Kidney glomerular epithelial cell (primary cell): ENCODE measurements at places on chromosomes 16 and 17.

DNA sequence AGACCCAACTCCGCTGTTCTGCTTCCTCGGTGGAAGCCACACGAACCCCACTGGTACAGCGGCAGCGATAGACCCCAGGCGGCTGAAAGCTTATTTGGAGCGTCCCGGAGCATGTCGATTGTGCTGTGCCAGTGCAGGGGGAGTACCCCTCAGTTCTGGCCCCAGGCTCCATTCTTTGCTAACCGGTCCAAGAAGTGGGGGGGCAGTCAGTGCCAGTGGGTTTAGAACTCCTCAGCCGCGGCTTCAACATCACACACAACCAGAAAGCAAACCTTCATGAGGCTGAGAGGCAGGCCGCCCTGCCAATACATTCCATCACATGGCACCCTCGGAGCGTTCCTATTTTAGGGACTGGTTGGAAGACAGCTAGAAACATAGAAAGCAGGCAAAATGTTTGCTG, 1.7 kb upstream of the MNT start:
- peak; percentile 3 for DNase-seq

GRCh38 chr16:262121-262745, 13.5 kb downstream of the RGS11 start:
- no peak for DNase-seq

DNA sequence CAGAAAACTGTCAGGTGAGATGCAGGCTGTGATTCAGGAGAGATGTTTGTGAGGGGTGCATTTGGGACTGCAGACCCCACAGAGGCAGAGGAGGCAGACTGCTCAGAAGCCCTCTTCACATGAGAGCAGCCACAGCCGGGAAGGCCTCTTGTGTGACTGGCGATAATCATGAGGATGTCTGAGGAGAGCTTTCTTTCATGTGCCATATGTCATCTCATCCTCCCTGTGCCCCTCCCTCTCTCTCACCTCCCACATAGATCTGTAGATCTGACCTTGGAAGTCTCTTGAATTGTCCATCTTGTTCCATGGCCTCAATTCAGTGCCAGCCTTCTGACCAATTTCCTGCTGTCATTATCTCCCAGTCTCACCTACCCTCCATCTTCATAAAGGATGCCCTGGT, 50.5 kb downstream of the EPN2 start:
- no peak for DNase-seq

DNA sequence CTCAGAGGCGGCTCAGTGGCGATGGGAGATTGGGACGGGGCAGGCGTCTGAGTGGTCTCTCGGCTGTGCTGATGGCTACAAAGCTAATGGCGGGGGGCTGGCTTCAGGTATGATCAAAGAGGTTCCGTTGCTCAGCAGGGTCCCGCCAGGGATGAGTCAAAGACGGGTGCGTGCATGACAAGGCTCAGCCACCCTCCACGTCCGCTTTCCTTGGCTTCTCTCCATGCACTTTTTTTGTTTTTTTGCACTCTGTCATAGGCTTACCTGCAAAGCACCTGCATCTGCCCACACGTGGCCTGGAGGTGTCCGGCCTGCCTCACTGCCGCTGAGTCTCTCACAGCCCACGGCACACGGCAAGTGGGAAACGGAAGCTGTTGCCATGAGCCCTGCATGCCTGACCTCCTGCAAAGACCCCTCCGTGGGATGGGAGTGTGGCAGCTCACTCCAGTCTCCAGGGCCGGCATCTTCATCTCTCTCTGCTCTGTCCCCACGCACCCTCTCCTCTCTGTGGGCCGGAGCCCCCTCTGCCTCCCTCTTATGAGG, 85.5 kb upstream of the ZNF469 start:
- DNase-seq, result no peak

- DNase-seq, result no peak
Observed at GRCh38 chr17:60914078-60914477, 236.4 kb downstream of the BCAS3 start.

- peak; percentile 22 for DNase-seq
Observed at GRCh38 chr16:56753410-56753809, 23.5 kb downstream of the NUP93 start.

- no peak for DNase-seq
Observed at GRCh38 chr17:38397227-38397626, 31.0 kb upstream of the ARHGAP23 start.

GRCh38 chr17:80614332-80615047, 69.9 kb downstream of the RPTOR start:
- no peak for DNase-seq

- no peak for DNase-seq
Observed at GRCh38 chr17:36938566-36939051, 1.3 kb downstream of the LHX1 start.

DNA sequence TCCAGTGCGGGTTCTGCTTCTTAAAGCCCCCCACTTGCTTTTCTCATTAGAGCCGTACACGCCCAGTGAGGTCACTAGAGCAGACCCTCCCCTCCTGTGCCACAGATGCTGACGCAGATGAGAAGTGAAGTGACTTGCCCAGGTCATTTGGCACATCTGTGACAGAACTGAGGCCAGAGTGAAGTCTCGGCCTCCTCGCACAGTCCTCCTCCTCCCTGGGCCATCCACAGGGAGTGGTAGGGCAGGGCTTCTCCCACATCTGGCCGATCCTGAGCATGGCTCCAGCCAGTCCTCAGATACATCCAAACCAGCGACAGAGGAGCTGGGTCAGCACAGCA, 15.3 kb upstream of the TBX2 start:
- no peak for DNase-seq

DNA sequence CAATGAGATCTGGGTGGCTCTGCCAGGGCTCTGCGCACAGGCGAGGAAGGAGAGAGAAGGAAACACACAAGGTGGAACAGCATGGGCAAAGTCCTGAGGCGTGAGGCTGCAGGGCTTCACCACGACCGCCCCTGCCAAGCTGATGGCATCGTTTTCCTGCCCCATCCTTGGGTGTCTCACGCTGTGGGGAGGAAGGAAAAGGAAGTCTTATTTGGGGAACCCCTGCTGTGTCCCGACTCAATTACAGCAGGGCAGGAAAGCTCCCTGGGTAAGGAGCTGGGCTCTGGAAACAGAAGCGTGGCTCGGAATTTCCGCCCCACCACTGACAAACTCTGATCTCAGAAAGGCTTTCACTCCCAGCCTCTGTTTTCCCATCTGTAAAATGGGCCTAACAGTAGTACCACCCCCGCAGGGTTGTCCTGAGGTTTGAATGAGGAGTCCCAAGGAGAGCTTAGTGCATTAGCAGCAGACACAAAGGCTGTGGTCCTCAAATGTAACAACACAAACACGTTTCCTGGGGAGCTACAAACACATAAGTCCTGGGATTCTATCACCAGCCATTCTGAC, 3.2 kb upstream of the CDH5 start:
- no peak for DNase-seq

DNA sequence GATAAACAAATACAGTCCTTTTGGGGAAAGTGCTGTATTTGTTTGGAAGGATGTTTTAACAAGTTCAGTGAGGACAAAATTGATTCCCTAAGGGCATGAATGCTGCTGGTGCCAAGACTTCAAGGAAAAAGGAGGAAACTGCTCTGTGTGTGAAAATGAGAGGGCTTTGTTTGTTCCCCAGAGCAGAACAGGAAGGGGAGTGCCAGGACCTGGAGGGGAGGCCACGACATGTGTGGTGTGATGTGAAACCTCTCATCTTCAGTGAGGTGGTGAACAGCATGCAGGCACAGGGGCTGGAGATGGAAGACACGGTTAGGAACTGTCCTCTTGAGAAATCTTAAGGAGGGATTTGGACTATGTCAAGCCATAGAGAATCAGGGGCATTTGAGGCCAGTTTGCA, 46.6 kb upstream of the GRIN2A start:
- no peak for DNase-seq

- no peak for DNase-seq
Observed at GRCh38 chr17:19744492-19744891, 3.6 kb downstream of the ALDH3A1 start.

- DNase-seq, result no peak
Observed at GRCh38 chr16:28982949-28983348, 1.9 kb upstream of the LAT start.

DNA sequence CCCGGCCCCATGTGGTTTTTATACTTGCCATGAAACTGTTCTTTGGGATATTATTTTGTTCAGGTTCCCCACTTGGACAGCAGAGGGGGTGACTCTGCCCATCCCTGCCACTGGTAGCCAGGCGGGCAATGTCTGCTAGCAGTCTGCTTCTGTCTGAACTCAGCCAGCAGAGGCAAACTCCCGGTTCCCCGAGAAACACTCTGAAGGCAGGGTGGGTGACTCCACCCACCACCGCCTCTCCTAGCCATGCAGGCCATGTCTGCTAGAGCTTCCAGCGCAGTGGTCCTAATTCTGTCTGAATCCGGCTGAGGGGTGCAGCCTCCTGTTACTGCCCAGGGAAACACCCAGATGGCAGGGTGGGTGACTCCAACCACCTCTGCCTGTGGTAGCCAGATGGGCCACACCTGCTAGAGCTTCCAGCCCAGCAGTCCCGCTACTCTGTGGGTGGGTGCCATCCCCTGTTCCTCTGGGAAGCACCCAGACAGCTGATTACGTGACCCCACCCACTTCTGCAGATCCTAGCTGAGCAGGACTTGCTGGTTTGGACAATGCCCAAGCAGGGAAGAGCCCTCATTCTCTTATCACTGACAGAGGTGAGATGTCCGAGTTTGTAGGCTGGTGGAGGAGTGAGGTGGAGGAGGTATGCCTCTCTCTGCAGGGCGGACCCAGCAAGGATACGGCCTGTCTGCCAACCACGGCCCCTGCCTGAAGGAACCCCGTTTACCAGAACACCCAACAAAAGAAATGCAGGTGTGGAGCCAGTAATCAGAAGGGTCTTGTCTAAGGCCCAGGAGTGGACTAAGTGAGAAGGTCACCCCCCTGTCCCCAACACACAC, 22.4 kb downstream of the NLRP1 start:
- DNase-seq, result no peak

- no peak for DNase-seq
Observed at GRCh38 chr17:13352747-13353415, 248.8 kb downstream of the HS3ST3A1 start.

DNA sequence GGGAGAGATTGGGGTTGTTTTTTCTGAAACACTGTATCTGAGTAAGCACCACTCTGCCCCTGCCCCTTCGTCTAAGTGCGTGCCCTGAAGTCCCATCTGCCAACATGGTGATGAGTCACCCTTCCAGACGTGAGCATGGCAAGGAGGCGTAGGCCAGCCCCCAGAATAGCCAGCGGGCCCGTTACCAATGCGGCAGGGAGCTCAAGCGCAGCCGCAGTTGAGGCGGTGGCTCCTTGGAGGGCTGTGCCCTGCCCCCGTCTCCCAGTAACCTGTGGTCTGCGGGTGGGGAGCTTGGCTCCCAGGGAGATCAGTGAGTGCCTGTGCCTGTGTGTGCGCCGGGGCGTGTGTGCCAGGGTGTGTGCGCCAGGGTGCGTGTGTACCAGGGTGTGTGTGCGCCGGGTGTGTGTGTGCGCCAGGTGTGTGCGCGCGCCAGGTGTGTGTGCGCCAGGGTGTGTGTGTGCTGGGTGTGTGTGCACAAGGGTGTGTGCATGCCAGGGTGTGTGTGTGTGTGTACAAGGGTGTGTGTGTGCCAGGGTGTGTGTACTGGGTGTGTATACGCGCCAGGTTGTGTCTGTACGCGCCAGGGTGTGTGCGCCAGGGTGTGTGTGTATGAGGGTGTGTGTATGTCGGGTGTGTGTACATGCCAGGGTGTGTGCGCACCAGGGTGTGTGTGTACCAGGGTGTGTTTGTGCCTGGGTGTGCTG, 98.6 kb upstream of the CHMP6 start:
- no peak for DNase-seq

- DNase-seq, result no peak
Observed at GRCh38 chr17:78527345-78527744, 49.9 kb downstream of the DNAH17 start.

GRCh38 chr17:66306446-66306845, 4.0 kb downstream of the PRKCA start:
- DNase-seq, result no peak

GRCh38 chr17:55038291-55038690, 69.7 kb downstream of the STXBP4 start:
- no peak for DNase-seq

DNA sequence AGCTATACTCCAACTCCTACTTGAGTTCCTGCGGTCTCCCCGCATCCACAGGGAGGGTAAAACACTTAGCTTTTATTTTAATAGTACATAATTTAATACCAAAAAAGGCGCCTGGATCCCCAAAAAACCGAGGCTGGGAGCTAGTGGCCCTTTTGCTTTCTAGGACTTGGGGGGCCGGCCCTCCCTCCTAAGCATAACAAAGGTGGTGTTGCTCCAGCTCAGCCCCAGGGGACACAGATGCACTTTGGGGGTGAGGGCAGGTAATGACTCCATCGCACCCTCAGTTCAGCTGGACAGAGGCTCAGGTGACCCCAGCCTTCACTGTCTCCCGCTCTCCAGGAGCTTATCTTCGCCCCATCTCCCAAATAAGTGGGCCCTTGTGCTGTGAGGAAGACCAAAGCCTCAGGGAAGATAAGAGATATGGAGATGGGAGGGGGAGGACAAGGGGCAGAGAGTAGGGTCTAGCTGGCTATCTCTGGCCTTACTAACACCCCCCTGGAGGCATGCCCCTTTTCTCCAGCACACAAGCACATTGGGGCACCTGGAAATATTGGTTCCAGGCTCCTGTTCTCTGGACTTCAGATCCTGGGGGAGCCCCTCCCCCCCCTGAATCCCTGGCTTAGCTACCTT, 2.8 kb upstream of the NHERF1 start:
- no peak for DNase-seq

- DNase-seq, result no peak
Observed at GRCh38 chr17:57567251-57567650, 177.8 kb downstream of the CCDC182 start.

DNA sequence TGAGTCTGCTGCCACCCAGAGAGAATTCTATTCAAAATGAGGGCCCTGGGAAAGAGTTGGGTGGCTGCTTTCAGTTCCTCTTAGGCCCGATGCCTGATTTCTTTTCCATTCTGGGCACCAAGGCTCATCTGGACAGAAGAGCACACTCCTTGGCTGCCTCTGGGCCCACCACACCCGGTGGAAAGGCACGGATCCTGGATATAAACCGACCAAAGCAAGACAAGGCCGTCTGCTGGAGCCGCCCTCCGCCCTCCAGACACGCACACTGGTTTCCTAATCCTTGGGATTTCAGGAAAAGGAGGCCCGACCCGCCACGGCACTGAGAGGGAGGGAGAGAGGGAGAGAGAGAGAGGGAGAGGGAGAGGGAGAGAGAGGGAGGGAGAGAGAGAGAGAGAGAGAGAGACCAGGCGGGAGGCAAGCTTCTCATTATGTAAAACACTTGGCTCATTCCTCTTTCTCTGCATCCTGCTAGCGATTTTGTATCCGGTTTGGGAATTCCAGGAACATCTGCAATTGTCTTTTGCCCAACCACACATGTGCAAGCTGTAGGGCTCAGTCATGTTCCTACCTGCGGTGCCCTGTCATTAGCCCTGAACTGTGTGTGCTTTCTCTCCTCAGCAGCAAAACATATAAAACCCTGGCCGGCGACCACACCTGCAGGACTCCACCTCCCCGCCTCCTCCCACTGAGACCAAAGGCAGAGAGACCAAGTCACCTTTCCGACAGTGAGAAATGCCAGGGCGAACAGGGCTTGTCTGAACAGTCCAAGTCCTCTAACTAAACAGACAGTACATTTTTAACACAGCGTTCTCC, 347.2 kb downstream of the SOX9 start:
- DNase-seq, result no peak
